Right cardiac atrium (tissue), 5 donors: ENCODE measurements at places on chromosomes 16 and 17. TPM values are rescaled to one million over a fixed set of nuclear protein-coding genes. Genes with fewer than 3 reads are reported as not detected.

ROGDI gene
- 76.4 TPM for total RNA-seq

CETP gene
- not detected for total RNA-seq

CRYM gene
- 136 TPM for total RNA-seq

- DNase-seq, result no peak
These were observed 108.7 kb downstream of the TRIM37 start for GRCh38 chr17:58997756-58998553.

DNA sequence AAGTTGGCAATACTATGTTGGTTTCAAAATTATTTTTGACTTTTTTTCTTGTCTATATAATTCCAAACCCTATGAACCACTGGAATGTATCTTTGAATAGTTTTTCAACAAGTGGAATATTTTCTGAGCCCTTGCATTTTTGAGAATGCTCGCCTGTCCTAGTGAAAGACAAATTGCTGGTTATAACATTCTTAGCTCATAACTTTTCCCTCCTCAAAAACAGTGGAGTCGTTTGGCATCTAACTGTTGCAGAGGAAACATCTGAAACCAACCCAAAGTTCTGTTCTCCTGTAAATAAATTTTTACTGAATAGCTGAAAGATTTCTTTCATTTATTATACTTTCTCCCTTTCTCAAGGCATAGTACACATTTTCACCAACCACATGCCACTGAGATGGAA is 11.3 kb upstream of the COX10 start:
- no peak for DNase-seq

- DNase-seq, result no peak
These were observed 6.6 kb downstream of the SEC14L1 start for GRCh38 chr17:77147357-77147801.

DNA sequence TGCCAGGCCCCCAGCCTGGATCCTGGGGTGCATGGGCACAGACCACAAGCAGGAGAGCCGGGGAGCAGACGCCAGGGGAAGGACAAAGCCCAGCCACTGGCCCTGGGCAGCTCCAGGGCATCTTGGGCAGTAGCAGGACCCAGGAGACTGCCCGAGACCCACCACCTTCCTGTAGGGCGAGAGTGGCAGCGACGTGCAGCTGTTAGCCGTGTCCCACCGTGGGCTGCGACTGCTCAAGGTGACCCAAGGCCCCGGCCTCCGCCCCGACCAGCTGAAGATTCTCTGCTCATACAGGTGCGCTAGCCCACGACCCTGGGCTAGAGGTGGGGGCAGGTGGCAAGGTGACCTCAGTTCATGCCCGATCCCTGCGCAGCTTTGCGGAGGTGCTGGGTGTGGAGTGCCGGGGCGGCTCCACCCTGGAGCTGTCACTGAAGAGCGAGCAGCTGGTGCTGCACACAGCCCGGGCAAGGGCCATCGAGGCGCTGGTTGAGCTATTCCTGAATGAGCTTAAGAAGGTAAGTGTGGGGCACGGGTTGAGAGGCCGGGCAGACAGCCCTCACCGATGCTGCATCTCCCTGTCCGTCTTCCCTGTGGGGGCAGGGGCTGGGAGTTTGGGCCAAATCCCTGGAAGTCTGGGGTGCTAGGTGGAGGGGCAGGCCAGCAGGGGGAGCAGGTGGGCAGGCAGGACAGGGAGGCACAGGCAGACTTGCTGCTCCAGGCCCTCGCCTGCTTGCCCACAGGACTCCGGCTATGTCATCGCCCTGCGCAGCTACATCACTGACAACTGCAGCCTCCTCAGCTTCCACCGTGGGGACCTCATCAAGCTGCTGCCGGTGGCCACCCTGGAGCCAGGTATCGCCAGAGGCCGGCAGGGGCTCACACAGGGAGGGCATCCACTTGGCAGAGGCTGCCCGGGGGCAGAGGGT is 13.5 kb upstream of the SMIM5 start:
- peak; percentile 55 for DNase-seq

DNA sequence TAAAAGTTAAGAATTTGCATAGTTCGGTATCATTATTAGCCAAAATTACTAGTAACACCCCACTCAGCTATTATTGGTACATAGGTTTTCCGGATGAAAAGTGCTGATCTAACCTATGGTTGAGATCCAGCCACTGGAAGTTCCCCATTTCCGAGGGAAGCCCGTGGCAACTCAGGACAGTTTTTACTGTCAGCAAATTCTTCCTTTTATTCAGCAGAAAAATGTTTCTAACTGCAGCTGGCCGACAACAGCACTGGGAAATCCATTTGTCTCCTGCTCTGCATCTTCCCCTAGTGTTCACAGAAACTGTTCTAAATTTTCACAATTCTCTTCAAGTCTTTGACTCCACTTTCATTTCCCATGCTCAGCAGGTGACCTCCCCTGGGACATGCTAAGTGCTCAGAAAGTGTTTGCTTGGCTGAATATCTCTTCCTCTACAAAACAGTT is 15.5 kb upstream of the MMD start:
- DNase-seq, result peak; percentile 53
